Testis (tissue), 5 donors: ENCODE measurements at places on chromosomes 11 and 22. TPM values are rescaled to one million over a fixed set of nuclear protein-coding genes. Genes with fewer than 3 reads are reported as not detected.

- no peak for DNase-seq
Observed at GRCh38 chr11:132357811-132358572, 987.6 kb downstream of the NTM start.

NFAM1 gene
- 2.8 TPM for polyA plus RNA-seq

- no peak for DNase-seq
Observed at GRCh38 chr11:117633976-117634755, 162.8 kb downstream of the DSCAML1 start.

C11orf86 gene
- not detected for polyA plus RNA-seq

DNA sequence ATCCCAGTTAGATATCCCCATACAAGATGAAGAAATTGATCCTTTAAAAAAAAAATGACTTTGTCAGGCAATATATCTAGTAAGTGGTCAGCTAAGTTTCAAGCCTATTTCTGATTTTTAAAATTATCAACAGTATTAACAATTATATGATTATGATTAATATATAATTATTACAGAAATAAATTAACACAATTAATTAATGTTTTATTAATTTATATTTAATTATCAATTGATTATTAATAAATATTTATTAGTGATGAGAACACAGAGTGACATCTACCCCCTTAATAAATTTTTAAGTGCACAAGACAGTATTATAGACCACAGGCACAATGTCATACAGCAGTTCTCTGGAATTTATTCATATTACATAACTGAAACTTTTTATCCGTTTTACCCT, 22.0 kb downstream of the MUC15 start:
- DNase-seq: no peak

DNA sequence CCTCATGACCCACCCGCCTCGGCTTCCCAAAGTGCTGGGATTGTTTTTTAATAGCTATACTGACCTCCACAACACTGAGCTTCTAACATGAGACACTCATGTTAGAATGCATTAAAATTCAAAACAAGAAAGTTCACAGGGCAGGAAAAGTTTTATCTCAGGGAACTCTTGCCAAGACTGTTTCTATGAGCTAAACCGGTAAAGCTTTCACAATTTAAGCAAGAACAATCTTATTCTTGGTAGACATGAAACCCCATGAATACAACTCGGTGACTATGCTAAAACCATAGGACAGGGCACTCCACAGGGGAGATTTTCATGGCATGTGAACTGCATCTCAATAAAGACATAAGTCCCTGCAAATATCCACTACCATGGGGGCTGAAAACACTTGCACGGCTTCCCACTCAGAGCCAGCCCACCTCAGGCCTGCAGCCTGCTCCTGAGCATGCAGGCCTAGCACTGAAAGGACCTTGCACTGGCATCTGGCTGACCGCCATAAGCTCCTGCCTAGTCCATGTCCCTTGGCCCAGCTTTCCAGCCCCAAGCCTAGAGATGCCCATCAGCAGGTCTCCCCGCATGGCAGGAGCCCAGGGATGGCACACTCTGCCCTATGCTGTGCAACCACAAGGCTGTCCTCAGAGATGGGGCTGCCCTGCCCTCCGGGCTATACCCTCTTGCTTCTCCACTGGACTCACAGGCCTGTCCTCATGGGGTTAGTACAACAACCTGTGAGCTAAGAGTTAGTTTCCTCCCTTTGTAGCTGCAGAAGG, 58.4 kb downstream of the DGCR2 start:
- no peak for DNase-seq

DNA sequence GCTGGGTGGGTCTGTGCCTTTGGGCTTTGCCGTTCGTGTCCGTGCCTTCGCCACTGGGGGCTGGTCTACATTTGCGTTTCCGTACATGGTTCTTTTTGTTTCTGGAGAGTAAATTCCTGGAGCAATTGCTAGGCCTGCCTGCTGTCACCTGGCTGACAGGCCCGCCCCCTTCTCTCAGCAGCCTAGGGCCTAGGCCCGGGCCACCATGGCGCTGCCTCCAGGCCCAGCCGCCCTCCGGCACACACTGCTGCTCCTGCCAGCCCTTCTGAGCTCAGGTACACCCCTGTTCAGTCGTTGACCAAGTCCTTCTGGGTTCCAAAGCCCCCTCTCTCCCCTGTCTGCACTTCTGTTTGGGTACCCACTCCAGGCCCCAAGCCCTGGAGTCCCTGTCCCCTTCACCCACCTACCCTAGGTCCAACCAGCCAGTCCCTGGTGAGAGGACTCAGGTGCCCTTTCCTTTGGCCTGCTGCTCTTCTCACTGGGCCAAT, 649 bp downstream of the TMEM25 start:
- no peak for DNase-seq

KCNJ1 gene
- polyA plus RNA-seq: 0.16 TPM

DNA sequence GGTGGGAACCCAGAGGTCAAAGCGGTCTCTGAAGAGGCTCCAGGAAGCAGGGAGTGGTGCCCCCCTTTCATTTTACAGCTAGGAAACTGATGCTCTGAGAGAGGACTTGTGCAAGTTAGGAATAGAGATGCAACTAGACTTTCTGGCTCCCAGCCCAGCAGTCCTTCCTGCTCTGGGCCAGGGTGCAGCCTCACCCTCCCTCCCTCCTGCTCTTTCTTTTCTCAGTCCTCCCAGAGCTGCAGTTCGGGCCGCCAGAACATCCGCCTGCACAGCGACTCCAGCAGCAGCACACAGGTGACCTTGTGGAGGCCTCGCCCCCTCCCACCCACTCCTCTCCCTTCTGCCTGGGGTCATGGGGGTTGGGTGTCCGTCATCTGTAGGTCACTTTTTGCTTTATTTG, 51.5 kb downstream of the LHFPL7 start:
- peak; percentile 77 for DNase-seq

DNA sequence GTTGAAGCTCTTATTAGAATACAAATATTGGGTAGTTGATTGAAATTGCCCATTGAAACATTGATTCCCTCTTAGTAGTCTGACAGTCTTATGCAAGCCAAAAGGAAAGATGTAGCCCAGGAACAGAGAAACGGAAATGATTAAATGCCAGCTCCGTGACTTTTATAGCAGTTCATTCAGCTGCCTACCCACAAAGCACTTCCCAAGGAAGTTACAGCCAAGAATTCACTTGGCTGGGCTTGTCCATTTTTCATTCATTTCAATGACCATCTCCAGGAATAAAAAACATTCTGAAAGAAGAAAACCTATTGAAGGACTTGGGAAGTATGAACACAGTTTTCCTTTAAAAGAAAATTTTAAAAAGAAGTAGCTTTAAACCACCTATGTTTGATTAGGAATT, 62.0 kb downstream of the NCAM1 start:
- DNase-seq: no peak

TRPM5 gene
- polyA plus RNA-seq: 0.46 TPM

- no peak for DNase-seq
Observed at GRCh38 chr11:76717369-76717768, 46.8 kb upstream of the LRRC32 start.

DNA sequence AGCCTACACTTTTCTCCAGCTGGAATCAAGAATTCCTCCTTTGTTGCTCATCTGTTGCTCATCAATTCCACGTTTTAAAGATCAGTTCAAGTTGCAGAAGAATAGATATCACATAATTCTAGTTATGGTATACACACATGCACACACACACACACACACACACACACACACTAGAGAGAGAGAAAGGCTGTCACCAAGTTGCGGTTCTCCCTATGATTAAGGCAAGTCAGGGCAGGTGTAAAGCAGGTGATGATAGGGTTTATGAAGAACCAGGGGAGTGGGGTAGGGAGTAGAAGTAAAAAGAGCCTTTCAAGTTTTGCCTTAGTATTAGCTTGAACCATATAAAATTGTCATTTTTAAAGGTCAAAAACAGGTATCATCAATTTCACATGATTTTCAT, 31.7 kb upstream of the TMPRSS4 start:
- DNase-seq: no peak
